M059J (cell line): ENCODE measurements at places on chromosomes 16 and 17. TPM values are rescaled to one million over a fixed set of nuclear protein-coding genes. Genes with fewer than 3 reads are reported as not detected.

BCAR1 gene
- total RNA-seq = 47.3 and 80.5 TPM in 2 replicates

KRT20 gene
- total RNA-seq = 0.17 TPM in 1 of 2 replicates, not detected in the other

ITGAX gene
- 1.1 and 2.8 TPM in 2 replicates for total RNA-seq

DDX52 gene
- total RNA-seq = 16.6 and 31.7 TPM in 2 replicates

APPBP2 gene
- total RNA-seq = 23.6 and 30.2 TPM in 2 replicates

DNAI2 gene
- not detected in 2 replicates for total RNA-seq

ELMO3 gene
- 0.62 and 1.2 TPM in 2 replicates for total RNA-seq

CCL16 gene
- total RNA-seq = not detected in 2 replicates

IL34 gene
- 0.86 TPM in 1 of 2 replicates, not detected in the other for total RNA-seq

ZNF597 gene
- total RNA-seq = 3.4 and 4.9 TPM in 2 replicates

KRT40 gene
- total RNA-seq = not detected in 2 replicates

RCVRN gene
- total RNA-seq = not detected in 2 replicates

TEKT1 gene
- not detected in 2 replicates for total RNA-seq

RSPRY1 gene
- total RNA-seq = 27.8 and 34.9 TPM in 2 replicates

SALL1 gene
- 9.5 and 12.1 TPM in 2 replicates for total RNA-seq

ARHGAP44 gene
- total RNA-seq = not detected in 2 replicates

ABCA10 gene
- not detected in 2 replicates for total RNA-seq

ZFP3 gene
- total RNA-seq = 2.2 and 3.2 TPM in 2 replicates

ASGR1 gene
- not detected in 2 replicates for total RNA-seq

SLFN14 gene
- not detected in 2 replicates for total RNA-seq

STH gene
- not detected in 2 replicates for total RNA-seq
